ENCODE measurements at places on chromosomes 1 and 21.

DNA sequence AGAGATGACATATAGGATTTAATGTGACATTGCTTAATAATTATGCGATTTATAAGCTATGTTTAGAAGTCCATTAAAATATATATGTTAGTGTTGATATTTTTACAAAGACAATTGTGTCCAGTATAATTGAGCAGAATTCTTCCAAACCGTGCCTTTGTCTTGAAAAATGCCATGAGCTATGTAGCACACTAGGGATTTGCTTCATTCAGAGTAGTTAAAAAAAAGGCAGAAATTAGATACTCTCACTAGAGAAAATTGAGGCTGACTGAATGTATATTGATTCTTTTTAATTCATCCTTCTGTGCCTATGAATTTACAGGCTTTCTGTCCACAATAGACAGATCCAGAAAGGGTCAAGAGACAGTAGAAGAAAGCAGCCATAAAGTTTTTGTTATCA, 429.0 kb downstream of the NEGR1 start:
- no peak for DNase-seq

GRCh38 chr1:200890027-200890426, 4.7 kb upstream of the INAVA start:
- DNase-seq = no peak

DNA sequence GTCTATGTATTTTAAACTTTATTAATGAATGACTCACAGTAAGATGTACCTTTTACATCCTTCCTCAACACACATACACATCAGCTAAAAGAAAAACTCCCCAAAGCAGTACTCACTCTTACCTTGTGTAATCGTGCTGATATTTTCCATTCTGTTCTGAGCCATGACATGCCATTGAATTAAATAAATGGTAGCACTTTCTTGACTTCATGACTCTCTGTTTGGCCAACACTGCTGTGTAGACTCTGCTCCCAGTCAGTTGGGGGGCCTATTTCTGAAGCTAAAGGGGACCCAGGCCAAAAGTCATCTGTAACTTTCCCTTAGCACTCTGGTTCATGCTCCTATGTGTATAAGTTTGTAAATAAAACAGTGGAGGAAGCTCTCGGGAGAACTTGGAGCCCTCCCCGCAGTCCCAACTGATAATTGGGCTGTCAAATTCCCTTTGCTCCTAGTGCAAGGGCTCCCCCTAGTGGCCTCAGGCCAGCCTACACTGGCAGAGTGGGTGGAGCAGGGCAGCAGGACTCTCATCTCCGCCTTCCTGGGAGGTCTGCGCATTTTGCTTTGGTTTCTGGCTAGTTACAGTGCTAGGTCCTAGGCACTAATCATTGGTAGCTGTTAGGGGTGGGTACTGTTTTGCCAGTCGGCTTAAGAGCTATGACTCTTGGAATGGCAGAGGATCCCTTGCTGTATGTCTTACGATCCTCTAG, 1.7 kb upstream of the FYB2 start:
- peak; percentile 51 for DNase-seq

DNA sequence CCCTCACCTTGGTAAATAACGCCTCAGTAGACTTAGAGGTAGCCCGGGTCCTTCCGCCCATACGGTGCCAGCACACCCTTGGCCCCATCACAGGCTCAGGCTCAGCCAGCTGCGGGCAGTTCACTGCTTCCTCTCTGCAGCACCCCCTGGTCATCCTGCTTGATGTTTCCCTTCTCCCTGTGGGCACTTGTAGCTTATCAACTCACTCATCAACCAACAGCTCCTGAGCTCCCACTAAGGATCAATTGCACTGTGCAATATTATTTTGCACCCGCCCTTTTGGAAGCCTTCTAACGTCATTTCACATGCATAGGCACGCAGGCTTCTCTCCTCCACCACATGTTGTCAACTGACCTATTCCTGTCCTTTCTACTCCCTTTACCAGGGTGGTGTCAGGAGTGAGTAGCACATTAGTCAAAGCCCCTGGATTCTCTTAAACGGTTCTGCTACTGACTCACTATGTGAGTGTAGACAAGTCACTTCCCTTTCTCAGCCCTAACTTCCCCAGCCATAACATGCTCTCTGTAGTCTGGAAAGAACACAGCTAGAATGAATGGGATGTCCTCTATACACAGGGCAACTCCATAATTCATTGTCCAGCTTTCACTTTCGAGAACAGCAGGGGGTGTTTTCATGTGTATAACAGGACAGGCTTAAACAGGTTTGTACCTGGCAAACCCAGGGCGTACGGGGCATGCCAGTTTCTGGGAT, 47.1 kb upstream of the IRF2BP2 start:
- DNase-seq = peak; percentile 61

DNA sequence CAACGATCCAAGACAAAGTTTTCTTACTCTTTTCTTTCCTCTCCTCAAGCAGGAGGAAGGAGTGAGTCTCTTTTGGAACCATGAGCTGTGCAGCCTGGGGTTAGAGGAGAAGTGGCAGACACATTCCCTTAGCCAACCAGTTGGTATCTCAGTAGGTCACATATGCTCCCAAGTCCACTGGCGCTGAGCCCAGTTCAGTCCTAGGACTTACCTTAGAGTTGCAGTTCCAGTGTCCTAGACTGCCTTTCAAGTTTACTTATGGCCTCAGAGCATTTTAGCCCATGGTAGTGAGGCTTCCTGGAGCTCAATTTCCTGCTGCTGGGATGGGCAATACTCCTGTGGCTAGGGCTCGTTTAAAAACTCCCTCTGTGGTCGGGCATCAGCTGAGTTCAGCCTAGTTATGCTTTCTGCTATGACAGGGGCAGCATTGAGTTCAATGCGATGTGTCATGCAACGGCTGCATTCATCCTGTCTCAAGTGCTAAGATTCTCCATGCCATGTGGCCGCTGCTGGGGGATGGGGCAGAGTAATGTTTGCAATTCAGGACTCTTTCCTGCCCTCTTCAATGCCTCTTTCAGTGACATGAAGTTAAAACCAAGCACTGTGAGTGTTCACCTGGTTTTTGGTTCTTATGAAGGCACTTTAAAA, 103.8 kb downstream of the LRRC7 start:
- no peak for DNase-seq

- DNase-seq = no peak
Measured at GRCh38 chr1:88141499-88142074, 542.5 kb upstream of the PKN2 start.

DNA sequence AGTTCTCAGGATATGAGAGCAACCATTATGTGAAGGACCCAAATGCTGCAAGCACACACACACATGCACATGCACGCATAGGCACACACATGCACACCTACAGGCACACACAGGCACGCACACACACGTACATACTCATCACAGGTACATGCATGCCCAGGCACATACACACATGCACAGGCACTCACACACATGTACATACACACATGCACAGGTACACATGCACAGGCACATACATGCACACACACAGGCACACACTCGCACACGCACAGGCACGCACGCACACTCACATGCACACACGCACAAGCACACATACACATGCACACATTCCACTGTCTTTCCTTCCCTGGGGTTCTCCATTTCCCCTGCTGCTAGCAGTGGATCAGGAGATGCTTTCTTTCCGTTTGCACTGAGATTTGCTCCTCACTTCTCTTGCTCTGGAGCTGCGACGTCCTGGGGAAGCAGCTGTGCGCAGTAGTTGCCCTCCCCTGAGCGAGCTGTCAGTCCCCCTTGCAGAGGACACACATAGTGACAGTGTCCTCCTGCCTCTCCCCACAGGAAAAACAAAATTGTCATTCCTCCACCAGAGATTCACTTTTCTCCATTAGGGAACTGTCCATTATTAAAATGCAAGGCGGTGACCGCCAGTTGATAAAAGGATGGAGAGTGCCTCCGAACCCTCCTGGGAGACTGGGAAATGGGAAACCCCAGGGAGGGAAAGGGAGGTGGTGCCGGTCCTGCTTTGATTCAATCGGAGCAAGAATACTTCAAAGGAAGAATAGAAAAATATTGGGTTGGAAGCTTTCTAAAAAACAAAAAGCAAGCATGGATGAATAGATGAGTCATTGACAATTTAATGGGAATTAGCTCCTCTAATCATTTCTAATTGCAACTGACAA, 69.5 kb downstream of the WDR4 start:
- no peak for DNase-seq

DNA sequence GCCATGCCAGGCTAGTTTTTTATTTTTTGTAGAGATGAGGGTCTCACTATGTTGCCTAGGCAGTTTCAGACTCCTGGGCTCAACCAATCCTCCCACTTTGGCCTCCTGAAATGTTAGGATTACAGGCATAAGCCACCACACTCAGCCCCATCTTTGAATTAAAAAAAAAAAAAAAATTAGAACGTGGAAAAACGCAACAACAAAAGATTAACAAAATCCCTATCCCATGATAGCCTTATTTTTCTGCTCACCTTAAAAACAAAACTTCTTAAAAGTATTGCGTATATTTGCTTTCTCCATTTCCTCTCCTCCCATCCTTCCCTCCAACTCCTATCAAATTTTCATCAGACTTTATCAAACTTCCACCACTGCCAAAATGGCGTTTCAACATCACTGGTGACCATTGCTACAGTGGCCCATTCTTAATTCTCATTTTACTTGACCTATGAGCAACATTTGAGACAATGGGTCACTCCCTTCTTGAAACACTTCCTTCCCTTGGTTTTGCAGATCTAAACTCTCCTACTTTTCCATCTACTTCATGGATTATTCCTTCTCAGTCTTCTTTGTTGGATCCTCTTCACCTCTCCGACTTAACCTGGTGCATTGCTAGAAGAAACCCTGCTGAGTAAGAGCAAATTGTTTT, 579 bp upstream of the ZNF684 start:
- no peak for DNase-seq

DNA sequence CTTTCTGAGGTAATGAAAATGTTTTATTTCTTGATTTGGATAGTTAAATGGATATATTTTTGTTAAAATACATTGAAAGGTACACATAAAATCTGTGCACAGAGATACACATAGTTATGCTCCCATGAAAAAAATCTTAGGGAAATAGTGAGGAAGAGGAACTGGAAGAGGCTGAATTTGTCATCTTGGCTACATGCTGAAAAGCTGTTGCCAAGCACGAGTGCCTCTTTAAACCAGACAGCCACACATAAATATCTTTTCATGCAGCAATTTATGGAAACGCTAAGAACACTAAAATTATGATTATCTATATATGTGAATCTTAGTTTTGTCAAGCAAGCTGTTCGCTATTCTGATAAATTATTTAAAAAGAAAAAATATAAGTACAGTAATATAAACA, 12.8 kb upstream of the ADAR start:
- DNase-seq = no peak

DNA sequence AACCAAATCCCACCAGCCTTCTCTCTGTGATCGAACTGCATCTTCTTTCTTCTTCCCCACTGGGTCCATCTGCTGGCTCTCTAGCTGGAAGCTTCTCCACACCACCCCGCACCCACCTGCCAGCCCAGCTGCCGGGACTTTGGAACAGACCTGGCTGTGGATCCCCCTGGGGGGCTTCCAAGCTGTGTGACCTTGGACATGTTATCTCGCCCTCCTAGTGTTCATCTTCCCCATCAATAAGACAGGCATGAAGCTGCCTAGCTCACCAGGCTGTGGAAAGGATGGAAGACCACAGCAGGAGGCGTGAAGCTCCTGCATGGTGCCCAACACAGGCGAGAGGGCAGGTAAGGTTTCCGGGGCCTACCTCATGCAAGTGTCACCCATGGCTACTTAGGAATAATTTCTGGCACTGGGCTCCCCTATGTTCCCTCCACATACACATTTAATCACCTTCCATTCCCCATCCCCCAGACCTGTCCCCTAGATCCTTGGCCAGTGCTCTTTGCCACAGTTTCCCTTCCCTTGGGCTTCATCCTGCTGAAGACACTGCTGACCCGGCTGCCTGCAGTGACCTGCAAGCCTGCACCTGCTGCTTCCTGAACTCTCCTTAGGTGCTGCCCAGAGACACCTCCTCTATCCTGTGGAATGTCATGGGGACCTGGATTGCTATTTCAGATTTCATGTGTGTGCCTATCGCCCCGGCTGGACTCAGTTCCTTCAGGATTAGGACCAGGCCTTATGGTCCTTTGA, 13.2 kb upstream of the C2CD2 start:
- no peak for DNase-seq

DNA sequence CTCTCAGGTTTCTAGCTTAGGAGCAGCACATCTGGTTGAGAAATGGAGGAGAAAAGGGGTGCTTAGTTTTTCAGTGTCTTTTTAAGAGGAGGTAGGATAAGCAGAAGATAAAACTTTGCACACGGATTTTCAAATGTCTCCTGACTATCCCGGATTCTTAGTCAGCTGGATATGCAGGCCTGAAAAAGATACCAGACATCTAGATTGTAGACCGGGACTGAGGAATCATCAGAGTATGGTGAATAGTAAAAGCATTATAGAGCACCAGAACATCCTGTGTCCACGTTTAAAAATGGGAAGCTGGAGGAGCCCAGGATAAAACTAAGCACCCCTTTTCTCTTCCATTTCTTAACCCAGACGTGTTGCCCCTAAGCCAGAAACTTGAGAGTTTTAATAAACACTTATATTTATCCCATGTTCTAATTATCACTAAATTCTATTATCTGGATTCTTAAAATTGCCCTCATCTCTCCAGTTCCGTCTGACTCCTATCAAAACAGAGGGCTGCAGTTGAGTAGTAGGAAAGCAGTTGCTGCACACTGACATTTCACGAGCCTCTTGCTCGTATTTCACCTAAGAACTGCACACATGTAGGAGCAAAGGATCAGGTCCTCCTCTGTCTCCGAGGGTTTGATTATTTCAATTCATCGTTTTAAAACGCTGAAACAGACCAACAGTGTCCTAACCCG, 609 bp downstream of the PIGK start:
- DNase-seq = no peak

GRCh38 chr21:34892209-34892608, 156.9 kb downstream of the RUNX1 start:
- no peak for DNase-seq

DNA sequence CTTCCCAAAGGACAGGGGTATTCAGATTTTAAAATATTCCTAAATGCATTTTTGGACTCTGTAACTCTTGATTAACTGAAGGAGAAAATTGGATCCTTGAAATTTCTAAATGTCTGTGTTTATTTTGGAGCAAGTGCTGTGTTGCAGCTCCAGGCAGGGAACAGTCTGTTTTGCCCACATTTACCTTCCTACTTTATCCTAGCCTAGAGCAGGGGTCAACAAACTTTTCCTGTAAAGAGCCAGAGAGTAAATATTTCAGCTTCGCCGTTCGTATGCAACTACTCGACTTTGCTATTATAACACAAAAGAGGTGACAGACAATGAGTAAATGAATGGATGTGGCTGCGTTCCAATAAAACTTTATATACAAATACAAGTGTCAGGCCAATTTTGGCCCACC, 402.2 kb downstream of the GPATCH2 start:
- no peak for DNase-seq

DNA sequence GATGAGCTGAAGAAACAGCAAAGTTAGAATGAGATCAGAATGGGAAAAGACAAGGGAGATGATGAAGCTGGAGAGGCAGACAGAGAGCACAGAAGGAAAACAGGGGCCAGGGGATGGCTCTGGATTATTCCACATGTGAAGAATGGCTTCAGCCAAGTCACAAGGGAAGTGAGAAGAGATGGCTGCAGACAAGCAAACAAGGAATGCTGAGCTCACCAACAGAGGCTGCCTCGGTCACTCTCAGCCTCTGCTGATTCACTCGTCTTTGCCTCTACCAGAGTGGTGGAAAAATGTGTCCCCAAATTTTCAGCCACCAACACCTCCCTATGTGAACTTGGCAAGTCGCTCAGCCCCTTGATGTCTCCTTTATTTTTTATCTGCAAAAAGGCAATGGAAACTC, 46.7 kb downstream of the TRABD2B start:
- no peak for DNase-seq

GRCh38 chr1:44941424-44942324, 44.7 kb downstream of the EIF2B3 start:
- DNase-seq = no peak

- DNase-seq = no peak
Measured at GRCh38 chr1:48979940-48980339, 203.2 kb upstream of the BEND5 start.
